ENCODE measurements at places on chromosomes 7 and 10. TPM values are rescaled to one million over a fixed set of nuclear protein-coding genes. Genes with fewer than 3 reads are reported as not detected.

DNA sequence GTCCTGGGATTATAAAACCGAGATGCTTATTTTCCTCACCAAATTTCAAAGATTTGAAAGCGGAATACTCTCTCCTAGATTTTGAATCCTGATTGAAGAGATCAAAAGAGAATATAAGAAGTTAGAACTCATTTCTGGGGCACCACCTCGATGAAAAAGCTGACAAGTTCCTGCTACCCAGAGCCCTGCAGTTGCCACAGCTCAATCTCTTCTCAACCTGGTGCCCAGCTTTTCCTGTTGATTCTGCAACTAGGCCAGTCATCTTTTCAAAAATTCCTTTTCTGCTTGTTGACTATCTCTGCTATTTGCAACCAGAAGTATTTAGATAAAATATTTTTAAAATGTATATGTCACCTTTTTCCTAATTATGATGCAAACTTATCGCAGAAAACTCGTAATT lies 45.0 kb downstream of the MTPN start:
- DNase-seq: no peak

GRCh38 chr7:149467321-149467859 lies 6.5 kb upstream of the ZNF777 start:
- no peak for DNase-seq

DNA sequence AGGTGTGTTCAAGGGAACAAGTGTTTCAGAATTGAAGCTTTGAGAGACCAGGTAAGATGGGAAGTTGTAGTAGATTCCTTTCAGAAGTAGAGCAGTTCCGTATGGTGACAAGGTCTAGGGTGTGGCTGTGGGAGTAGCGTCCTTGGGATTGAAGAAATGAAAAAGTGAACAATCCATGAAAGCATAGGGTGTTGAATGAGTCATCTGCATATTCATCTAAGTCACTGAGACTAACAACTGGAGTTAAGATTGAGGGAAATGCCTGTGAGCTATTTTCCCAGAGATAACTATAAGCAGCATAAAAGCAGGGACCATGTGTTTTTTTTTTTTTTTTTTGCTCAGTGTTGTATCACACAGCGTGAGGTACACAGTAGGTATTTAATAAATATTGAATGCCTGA lies 134.8 kb downstream of the PHTF2 start:
- no peak for DNase-seq

DNA sequence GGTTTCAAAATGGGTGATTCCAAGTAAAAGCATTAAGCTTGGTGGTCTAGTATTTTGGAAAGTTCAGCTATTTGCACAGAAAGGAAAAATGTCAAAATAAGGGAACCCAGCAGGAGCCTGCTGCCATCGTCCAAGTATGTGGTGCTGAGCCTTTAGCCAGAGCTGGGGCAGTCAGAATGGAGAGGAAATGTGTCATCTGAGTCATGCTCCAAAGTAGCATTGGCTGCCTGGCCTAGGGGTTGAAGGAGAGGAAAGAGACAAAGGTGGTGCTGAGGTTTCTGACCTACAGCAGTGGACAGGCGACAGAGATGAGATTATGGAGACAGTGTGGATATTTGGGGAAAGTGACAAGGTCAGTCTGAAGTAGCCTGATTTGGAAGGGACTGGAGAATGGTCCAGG lies 103.9 kb downstream of the PLCE1 start:
- no peak for DNase-seq

DNA sequence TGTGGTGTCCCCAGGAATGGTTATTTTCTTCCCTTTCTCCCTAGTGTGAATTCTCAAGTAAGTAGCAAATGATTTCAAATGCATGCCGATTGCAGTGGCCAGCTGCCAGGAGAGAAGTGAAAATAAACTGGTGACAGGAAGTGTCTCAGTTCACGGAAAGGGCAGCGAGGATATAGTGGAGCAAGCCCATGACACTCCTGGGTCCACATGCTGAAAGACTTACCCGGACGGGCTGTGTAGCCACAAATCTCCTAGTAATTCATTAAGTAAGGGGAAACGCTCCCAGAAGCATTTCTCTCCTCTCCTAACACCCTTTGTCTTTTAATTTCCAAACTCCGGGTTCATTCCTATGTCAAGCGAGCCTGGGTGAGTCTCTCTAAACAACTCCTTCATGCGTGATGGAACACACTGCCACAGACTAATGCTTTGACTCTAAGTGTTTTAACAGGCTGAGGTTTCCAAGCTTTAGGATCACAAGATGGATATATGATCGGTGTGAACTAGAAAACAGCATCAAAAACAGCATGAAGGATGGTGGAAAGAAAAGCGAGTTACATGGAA lies 125.6 kb downstream of the CYP26A1 start:
- DNase-seq: peak; percentile 38

Gene C10orf62
- total RNA-seq: 0.88 TPM

Data from omental fat pad (tissue), 4 donors.